ENCODE measurements at places on chromosomes 2 and 18.
A peak's percentile ranks its signal among the peaks of the same experiment; 100 is the strongest.

DNA sequence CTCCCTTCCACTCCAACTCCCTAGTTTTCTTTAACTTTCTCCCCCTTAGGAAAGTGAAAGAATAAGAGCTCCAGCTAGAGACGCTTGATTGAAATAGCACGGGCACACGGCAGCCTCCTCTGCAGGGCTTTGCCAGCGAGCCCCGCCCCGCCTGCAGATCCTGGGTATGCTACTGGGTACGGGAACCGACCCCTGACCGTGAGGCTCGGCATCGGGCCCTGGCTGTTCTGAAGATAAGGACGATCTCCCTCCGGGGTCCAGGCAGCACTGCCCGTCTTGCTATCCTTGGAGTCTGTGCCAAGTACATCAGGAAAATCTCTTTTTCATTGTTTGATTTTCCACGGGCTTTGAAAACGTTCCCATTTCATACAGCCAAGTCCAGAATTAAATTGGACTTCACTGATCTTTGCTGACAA is 284.5 kb downstream of the MTX2 start:
- DNase-seq: no peak

DNA sequence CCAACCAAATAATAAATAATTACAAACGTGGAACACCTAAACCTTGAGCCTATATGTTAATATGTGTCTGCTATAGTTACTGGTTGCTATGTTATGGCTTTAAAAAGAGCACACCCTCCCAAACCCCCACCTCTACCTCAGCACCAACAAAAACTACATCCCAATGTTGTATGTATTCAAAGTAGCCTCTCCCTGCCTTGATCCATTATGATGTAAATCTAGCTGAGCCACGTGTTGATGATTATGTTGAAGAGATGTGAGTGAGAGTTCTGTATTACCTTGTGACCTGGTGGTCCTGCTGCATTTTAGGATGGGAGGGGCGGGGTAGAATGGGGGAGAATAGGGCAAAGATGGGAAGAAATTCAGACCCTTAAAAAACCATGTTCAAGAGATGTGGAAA is 4.8 kb downstream of the MFSD6 start:
- no peak for DNase-seq

DNA sequence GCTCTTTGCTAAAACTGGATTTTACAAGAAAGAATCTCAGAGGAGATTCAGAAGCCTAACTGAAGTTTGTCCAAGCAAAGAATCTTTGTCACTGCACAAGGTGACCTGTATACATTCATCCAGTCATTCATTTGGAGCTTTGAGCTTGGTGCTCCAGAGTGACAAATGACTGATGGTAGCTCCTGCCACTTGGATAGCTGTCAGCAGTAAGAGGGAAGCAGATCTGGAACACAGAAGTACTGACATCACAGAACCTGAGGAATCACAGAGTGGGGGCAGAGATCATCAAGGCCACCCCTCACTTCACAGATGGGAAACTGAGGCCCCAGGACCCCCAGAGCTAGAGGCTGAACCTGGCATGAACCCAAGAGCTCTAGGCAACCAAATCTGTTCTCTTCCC is 28.8 kb upstream of the IGFBP2 start:
- DNase-seq: no peak

- DNase-seq: no peak
Observed at GRCh38 chr18:40917056-40917455, 1038.0 kb upstream of the PIK3C3 start.

DNA sequence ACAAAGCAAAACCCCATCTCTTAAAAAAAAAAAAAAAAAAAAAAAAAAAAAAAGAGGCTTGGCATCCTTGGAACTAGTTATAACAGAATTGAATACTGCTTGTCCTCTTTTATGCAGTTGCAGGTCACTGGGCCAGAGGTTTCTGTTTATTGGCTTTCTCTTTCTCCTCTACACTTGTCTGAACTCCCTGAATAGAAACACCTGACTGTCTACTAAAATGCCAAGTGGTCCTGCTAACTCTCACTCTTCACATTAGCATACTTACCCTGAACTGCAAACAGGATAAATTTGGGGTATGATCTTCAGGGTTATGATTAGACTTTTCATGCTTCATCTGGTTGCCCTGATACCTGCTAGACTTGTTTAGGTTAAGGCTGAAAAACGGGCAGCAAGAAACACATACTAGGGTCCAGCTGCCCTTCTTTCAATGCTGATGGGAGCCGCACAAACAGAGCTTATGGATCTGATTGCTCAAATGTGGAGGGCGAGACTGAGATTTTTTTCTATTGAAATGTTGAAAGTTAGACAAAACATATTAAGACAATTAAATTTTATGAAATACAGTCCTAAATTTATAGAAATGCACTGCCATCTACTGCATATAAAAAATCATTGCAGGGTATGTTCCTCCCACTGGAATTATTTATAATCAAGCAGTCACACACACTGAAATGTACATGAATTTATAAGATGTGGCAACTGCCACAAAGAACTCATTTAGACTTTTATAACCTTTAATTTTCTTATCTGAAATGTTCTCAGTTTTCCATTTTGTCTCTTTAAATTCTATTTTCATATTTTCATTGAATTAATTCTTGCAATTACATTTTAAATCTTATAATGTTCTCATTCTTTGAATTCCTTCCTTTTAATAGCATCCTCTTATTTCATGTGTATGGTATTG is 40.8 kb downstream of the GTF3C3 start:
- DNase-seq: no peak

DNA sequence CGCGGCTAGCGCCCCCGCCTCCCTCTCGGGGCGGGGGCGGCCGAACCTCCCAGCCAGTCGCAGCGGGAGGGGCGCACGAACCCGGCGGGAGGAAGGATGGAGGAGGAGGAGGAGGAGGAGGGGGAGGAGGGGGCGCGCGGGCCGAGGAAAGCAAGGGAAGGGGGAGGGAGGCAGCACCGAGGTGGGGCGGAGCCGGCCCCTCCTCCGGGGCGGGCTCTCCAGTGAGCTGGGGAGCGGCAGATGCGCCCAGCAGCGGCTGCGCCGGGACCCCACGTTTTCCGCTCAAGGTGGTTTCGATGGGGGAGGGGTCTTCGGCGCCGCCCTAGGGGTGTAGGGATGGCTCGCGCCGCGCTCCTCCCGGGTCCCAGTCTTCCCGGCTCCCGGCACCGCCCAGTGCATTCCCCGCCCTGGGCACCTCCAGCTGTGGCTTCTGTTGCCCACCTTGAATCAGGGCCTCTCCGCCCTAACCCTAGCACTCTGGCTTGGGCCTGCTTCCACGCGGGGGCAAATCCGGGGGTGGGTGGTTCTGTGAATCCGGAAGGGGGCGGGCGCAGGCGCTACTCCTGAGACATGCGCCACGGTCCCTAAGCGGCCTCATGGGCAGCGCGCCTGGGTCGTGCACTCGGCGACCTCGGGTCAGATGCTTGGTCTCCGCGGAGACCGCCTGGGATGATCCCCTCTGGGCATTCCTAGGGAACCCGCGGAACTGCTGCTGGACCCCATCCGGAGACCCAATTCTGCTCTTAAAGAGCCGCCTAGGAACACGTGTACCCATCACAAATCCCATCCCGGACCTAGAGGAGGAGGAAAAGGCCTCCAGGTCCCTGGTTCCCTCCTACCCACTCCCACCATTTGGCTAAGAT is at the start of gene FBXO41:
TSS of gene FBXO41 (minus strand) at position 183 of the 863 bp plus-strand sequence. CDS start 14,848 bp downstream, outside the sequence.
- peak; percentile 63 for DNase-seq

DNA sequence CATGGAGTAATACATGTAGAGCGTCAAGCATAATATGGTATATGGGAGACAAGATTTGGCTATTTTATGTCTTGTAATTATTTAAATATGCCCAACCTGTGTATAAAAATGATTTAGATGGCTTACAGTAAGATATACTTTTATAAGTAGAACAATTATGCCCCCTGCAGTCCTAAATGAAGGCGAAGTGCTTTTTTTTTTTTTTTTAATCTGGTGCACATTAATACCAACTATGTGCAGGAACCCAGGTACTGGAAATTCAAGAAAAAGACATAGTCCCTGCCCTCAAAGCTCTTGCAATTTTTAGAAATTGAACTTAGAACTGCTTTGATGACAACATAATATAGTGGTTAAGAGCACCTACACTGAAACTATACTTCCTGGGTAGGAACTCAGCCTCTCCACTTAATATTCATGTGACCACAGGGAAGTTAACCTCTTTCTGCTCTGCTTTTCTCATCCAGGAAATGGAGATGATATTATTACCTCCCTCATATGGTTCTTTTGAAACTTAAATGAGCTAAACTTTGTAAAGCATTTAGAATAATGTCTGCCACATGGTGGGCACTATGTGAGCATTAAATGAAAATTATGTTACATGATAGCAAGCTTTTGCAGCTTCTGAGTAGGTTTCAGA is 38.1 kb downstream of the AFTPH start:
- no peak for DNase-seq

- DNase-seq: no peak
Observed at GRCh38 chr18:48024881-48025660, 94.6 kb upstream of the SMAD2 start.

GRCh38 chr2:191245869-191246531 is 796 bp downstream of the MYO1B start:
- DNase-seq: no peak

- no peak for DNase-seq
Observed at GRCh38 chr18:1392865-1393734, 488.4 kb downstream of the ADCYAP1 start.

GRCh38 chr2:215698566-215698965 is 262.7 kb upstream of the FN1 start:
- no peak for DNase-seq

DNA sequence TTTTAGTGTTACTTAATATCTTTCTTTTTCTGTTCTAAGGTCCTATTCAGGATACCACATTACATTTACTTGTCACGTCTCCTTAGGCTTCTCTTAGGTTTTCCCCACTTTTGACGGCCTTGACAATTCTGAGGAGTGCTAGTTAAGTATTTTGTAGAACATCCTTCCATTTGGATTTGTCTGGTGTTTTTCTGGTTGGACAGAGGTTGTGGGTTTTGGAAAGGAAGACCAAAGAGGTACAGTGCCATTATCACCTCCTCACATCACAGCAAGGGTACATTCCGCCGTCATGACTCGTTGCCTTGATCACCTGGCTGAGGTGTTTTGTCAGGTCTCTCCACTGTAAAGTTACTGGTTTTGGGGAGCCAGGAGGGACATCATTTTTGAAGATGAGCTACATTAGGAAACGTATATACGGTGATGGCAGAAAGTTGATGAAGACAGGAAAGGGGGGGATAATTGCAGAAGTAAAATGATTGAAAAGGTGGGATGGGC is 88.4 kb upstream of the TMEM247 start:
- no peak for DNase-seq

GRCh38 chr18:36572135-36572856 is 256.5 kb downstream of the TPGS2 start:
- DNase-seq: no peak

DNA sequence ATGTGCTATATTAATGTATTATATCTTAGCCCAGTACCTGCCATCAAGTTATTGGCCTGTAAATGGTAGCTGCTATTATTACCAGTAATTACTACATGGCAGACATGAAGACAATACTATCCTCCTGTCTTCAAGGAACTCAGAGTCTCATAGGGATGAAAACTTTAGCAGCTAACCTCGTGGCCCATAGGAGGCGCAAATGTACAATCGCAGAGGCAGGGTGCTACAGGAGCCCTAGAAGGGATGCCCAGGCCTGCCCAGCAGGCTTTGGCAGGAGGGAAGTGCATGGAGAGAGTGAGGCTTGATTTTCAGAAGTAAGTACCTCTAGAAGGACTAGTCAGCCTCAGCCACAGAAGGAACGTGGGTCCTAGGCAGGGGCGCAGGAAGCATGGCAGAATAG is 44.7 kb upstream of the KIDINS220 start:
- DNase-seq: no peak

DNA sequence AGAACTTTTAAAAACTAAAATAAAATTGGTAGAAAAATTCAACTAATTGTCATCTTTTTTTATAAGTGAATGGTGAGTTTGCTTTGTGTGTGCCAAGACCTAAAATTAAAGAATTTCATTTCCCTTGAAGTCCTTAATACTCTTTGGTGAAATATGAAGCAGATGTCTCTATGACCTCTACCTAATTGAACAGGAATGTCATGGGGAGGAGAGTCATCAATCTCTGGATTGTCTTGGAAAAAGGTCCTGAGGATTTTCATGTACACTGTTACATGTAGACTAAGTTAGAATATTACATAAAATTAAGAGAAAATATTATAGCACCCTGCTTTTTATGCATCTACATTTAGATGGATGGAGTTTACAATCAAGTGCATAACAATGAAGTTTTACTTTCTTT is 177.9 kb upstream of the LRP1B start:
- DNase-seq: no peak

DNA sequence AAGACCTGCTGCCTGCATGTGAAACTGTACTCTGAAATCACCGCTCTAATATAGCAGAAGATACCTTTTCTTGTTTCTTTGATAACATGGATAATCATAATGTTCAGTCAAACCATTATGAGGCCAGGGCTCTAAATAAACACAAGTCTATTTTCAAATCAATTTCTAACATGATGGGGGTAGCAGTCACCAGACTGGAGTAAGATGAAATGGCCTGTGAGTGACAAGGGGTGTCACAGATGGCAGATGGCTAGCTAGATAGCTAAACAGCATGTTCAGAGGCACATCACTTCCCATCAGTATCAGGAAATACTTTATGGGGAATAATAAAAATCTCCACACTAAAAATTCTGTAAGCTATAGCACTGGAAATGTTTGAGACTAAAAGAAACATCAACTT is 14.0 kb downstream of the MBD2 start:
- no peak for DNase-seq

GRCh38 chr2:240432430-240432819 is 3.0 kb upstream of the GPC1 start:
- no peak for DNase-seq

- DNase-seq: no peak
Observed at GRCh38 chr18:25456334-25457010, 104.5 kb upstream of the ZNF521 start.

DNA sequence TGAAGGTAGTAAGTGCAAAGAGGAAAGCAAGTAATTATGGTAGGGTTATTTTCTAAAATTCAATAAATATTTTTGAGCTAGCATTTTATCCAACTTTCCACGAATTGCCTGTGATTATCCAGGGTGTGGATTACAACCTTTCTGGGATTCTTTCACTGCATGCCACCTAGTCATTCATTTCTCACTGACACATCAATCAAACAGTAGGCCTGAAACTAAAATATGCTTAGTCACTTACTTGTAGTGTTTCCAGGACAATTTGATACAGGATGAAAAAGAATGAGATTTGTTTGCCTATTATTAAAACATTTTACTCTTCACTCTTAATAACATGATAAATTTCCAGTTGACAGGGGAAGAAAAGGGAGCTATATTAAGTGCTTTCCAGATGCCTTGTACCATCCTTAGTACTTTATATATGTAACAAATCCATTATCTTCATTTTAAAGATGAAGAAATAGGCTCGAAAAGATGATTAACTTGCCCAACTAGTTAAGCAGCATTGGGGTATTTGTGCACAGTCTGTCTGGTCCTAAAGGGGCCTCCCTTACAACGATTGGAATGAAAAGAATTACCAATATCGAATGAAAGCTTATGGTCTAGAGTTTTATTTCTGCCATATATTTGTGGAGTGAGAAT is 70.4 kb downstream of the KCTD1 start:
- no peak for DNase-seq

GRCh38 chr2:95345563-95346230 is 48.5 kb downstream of the KCNIP3 start:
- DNase-seq: peak; percentile 50

All from stimulated activated CD4-positive, alpha-beta T cell treated with anti-CD3 and anti-CD28 coated beads, Interleukin-1b, Interleukin-23, amount 100 ng/mL, for 24 hours (primary cell).